Lung microvascular endothelial cell (primary cell): ENCODE measurements at places on chromosomes 6 and 20.

DNA sequence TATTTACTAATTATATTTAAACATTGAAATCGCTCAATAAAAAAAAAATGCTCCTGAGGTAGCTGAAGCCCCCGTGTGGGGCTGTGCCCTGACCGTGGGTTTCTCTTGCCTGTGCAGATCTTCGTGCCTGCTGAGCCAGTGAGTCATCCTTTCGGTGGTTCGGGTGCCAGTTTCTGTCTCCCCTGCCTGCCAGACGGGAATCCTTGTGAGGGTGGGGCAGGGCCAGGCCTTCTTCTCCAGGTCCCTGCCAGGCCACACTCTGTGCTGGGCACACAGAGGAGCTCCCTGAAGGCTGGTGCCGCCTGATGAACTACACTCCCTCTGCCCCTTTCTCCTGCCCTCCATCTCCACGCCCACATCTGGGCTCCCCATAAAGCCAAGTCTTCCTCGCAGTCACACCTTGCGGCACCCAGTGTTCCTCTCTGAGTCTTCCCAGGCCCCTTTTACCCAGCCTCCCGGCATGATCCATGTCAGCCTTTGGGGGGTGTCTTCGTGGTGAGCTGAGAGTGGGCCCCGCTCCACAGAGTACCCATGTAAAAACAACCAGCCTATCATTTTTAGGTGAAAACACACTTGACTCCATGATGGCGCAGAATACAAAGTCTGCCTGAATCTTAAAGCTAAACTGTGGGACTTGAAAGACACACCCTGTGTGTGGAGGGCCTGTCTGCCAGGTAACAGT lies 19.3 kb downstream of the FGD2 start:
- DNase-seq, result no peak

DNA sequence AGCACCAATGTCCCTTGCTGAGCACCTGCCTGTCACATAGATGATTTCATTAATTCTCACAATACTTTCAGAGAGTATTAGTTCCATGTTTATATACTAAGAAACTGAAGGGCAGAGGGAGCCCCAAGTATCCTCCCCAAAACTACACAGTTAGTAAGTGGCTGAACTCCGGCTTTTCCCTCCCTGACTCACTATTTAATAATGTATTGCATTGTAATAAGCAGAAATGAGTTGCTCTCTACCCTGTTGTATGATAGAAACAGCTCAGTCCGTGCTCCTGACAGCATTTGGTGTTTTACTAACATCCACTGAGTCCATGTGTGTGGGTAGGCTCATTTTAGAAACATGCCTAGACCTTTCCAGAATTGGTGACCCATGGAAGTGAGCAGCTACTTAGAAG lies 76.8 kb downstream of the OLIG3 start:
- no peak for DNase-seq

GRCh38 chr6:166446146-166446545 lies 63.4 kb upstream of the MPC1 start:
- DNase-seq, result no peak

DNA sequence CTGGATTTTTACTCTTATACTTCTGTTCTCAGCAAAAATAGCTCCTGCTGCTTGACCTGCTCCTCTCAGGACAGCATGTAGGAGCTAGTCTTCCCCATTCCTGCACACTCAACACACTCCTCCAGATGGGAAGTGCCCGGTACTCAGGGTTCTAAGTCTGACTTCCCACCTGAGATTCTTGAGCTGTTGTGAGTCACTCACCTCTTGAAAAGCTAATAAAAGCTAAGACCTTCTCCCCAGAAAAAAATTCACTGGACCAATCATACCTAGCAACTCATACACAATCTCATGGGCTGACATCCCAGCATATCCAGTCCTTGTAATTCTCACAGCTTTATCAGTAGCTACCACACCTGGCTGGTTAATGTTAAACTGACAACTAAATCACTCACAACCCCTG lies 53.5 kb downstream of the TRPC4AP start:
- DNase-seq, result no peak

GRCh38 chr6:160331753-160332152 lies 16.4 kb upstream of the SLC22A3 start:
- no peak for DNase-seq
